ENCODE measurements at places on chromosomes 6 and 20.

DNA sequence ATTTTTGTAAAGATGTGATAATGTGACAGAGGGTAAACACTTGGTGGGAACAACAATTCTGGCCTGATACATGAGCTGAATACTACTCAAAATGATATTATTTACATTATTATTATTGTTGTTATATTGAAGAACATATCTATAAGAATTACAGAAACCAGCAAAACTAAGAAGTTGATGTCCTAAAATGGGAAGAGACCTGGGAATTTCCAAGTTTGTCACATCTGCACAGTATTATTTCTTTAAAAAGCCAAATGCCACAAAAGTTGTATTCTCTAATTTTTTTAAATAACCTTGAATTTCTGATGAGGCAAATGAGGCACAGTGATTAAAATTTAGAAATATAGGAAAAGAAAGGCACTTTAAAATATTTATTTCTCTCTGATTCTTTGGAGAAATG is 5.0 kb upstream of the ZNF292 start:
- no peak for DNase-seq

- DNase-seq: no peak
Measured at GRCh38 chr6:84847390-84848160, 83.2 kb upstream of the TBX18 start.

DNA sequence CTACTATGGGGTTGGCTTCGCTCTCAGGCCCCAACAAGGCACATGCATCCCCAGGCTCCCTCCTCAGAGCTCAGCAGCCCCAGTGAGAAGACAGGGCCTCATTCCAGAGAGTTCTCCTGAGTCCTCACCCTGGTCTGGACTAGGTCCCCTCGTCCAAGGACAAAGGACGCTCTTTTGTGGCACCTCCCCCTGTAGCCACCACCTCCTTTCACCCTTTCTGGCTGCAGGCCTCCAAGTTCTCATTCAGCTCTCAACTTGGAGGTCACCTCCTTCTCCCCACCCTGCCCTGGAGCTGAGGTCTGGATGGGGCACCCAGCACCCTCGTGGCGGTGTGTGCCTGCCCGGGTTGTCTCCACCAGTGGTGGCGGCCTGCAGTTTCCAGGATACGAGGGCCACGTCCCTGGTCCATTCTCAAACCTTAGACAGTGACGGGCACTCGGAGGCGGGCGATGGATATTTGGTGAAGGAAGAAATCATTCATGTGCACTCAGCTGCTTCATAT is 2.5 kb downstream of the UNC93A start:
- DNase-seq: no peak

DNA sequence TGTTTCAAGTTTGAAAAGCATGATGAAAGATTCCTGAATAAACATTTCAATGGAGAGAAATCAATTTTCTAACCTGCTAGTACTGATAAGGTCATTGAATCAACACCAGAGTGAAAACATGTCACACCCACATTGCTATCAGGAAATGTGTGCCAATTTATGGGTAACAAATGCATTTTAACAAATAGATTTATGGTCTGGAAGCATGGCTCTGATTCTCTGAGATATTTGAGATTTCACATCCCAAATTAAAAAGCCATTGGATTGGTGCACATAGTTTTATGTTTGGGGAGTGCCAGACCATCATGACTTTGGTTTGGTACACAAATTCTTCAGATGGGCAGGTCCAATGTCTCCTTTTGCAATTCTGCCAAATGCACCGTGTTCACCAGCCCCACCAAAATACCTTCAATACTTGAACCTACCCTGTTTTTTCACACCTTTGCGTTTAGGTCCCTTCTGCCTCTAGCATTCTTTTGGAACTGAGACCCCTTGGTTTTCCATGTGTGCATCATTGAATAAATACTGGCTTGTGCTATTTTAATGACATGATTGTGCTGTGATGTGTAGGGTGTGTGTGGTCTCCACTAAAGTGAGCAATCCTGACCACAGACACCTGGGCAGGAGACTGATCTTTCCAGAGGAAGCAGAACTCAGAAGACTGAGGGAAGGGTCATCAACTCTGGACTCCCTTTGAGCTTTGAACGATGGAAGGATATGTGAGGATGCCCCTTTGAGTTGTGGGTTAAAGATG is 20.4 kb downstream of the IL20RA start:
- no peak for DNase-seq
